LHCN-M2 (cell line): ENCODE measurements at places on chromosomes 7 and 10.

- DNase-seq, result peak; percentile 28
These were observed 731 bp downstream of the CHCHD3 start for GRCh38 chr7:133081119-133081598.

GRCh38 chr10:64086083-64086767 lies 565.0 kb downstream of the REEP3 start:
- no peak for DNase-seq

DNA sequence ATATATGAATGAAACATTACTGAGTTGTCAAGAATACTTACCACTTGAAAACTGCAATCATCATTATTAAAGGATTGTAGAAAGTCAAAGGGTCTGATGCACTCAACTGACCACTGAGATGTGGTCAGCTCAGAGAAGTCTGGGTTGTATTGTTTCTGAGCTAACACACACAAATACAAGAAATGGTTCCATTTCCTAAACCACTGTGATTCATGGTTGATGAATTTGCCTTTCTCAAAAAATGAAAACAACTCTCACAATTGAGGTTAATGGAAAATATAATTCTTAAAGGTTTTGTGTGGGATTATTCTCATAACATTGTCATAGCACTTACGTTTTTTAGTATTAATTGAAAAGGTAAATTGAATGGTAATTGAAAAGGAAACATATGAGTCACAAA lies 45.6 kb upstream of the TAS2R16 start:
- DNase-seq, result peak; percentile 78

DNA sequence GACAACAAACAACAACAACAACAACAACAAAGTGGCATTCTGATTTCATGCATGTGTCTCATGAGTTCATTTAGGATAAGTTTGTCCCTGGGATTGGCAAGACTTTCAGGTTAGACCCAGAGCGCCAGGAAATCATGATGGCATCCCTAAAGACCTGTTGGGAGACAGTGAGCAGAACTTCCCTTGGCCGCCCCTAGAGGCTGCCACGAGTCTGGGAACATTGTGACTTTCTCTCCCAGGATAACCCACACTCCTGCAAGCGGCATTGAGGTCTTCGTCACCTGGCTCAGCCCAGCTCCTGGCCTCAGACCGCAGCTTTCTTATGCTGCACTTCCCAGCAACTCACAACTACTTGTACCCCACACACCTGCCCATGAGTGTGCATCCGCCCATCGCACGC lies 80.5 kb upstream of the RNF32 start:
- DNase-seq, result no peak

DNA sequence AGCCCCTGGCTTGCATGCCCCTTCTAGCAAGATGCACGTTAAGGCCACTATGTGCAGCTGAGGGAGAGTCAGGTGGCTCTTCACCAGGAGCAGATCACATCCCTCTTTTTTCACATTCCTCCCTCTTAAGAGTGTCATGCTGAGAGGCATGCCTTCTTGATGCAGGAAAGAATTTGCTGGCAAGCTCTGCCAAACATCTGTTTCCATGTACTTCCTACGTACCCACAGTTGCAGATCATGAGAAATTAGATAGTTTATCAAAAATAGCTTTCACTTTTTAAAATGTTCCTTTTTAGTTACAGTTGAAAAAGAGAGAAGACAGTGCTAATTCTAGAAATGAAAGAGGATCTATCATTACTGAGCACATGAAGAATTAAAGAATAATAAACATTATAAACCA lies 79.7 kb upstream of the ZNF722 start:
- DNase-seq, result no peak

- peak; percentile 39 for DNase-seq
These were observed 86.6 kb downstream of the CFAP58 start for GRCh38 chr10:104440221-104440620.

GRCh38 chr10:44978570-44979280 lies at the start of gene DEPP1:
Gene DEPP1, minus strand, starts transcription at chr10:44978809. Its CDS starts 779 bp downstream, at chr10:44978030.
- peak; percentile 93 for DNase-seq
